CD4-positive, alpha-beta T cell treated with Interleukin-17A for 1 hour (primary cell): ENCODE measurements at places on chromosomes 6 and 20.

DNA sequence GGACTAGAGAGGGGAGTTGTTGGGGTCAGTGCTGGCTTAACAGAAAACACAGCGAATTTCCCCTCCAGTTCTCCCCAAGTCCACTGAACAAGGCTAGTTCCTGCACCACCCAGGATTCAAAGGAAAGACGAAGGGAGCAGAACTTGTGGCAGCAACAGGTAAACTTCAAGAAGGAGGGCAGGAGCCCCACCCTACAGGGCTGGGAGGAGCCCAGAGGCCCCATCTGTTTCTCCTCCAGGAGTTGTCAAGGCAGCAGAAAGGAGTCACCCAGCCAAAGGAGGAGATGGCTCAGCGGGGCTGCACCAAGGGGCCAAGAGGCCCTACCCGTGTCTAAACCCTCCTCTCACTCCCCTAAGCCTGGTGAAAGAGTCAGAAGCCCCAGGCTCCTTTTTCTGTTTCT is 1.7 kb downstream of the SAPCD1 start:
- no peak for DNase-seq

DNA sequence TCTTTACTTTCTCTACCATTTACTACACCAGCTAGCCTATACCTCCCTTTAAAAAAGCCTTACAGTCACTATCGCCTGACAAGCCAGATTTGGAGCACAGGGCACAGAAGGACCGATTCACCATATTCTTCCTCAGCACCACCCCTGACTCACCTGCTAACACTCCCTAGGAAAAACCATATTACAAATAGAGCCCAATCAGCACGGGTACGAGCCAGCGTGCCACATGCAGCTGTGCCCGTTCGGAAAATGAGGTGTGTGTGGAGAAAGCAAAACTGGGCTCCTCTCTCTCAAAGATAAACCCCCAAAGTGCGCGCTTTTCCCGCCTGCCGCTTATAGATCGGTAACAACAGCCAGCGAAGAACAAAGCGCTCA is 1.2 kb downstream of the SYNCRIP start:
- DNase-seq, result no peak

DNA sequence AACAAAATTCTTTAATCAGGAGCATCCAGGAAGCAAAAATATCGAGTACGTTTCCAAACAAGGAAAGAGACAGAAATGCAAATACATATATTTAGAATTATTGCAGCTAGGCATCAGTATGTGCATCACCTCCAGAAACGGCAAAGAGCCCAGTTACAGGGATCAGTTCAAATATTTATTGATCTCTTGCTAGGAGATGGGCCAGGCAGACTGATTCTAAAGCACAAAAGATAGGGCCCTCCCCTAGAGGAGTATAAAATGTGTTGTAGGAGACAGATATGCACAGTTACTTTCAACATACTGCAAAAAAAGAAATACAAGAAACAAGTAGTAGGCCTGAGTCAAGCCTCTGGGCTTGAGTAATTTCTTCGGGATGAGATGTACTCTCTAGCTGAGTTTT is 80.7 kb upstream of the NHSL1 start:
- no peak for DNase-seq

DNA sequence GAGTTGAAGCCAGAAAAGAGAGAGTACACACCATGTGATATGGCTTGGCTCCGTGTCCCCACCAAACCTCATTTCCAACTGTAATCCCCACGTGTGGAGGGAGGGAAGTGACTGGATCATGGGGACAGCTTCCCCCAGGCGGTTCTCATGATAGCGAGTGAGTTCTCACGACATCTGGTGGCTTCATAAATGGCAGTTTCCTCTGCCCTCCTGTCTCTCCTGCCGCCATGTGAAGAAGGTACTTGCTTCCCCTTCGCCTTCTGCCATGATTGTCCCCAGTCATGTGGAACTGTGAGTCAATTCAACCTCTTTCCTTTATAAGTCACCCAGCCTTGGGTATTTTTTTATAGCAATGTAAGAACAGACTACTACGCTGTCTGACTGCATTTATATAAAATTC is 40.3 kb downstream of the TAF4 start:
- DNase-seq, result no peak

DNA sequence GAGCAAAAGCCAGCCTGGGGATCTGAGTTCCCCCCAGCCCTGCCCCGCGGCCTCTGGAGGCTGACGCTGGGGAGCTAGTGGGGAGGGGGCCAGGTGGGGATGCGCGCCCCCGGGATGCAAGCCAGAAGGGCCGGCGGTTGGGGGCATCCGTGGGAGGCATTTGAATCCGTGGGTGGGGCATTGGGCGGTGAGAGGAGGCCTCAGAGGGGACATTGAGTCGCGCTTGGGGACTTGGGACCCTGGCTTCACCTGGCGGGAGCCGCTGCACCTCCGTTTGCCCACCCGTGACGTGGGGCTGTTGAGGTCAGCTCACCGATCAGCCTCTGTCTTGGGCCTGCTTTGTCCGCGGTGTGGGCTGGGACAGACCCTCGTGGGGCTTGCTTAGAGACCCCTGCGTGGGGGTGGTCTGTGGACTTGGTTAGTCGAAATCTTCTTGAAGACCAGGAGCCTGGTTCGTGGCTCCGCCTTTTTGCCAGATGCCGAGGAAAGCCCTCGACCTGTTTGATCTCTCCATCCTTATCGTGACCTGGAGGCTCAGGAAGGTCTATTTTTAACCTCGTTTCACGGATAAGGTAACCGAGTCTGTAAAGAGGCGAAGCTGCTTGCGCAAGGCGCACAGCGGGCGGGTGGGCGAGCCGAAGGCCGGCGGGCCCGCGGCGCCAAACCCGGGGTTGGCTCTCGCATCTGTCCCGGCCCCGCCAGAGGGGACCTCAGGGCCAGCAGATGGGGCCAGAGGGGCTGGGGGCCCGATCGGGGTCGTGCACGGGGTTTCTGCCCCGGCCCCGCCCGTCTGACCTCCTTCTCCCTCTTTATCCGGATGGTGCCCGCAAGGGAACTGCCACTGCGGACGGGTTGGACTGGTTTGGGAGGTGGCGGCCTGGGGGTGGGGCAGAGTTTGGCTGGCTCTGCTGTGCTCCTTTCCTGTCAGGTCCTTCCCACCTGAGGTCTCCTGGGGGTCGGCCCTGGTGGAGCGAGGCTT is 8.3 kb downstream of the FAM110A start:
- no peak for DNase-seq

DNA sequence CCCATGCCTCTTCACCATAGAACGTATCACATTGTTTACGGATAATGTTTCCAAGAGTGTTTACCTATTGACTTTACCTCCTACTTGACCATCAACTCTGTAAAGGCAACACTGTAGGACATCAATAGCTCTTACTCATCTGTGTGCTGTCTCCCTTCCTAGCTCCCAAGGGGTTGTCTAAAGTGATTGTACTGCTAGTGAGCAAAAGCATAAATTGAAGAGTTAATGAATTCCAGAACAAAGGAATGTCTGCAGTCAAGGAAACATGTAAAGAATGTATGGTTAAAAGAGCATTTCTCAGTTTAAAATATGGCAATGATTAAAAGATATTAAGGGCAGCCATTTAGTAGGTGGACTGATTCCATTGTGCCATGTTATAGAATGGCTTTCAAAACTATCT is 985.4 kb downstream of the TBC1D32 start:
- DNase-seq, result no peak

DNA sequence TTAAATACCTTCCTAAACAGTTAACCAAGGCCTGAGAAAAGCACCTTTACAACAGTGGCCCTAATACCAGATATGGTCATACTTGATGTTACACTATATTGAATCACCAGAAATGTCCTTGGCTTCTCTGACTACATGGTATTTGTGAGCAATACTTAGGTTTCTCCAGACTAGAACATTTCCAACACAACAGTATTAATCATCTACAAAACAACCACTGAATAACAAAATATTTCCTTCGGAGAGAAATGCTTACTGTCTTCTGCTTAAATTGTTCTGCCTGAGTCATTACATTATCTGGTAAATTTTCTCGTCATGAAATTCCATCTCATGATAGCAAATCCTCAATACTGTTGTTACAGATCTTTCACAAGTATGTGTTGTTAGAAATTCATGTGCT is 252.9 kb upstream of the RUNX2 start:
- DNase-seq, result no peak

DNA sequence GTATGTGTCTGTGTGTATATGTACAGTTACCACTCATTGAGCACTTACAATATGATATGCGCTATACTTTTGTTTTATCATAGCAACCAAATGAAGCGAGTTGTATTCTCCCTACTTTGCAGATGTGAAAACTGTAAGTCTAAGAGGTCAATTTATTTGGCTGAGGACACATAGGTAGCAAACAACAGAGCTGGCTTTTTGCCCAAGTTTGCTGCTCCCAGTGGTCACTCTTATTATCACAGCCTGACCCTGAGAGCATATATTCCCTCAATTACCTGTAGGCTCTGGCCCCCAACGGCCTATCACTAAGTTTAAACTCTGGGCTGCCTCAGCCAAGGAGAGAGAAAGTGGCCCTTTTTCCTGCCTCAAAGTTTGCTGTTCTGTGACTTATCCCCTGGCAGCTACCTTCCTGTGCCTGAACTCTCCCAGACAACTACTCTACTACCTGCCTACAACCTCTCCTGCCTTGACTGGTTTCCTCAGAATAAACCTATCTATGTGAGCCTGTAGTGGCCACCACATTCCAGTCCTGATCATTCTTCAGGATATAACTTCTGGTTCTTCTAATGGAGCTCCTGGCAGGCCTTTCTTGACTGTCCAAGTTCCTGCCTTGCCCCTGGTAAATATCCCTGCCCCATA is 221.8 kb downstream of the FRK start:
- no peak for DNase-seq

DNA sequence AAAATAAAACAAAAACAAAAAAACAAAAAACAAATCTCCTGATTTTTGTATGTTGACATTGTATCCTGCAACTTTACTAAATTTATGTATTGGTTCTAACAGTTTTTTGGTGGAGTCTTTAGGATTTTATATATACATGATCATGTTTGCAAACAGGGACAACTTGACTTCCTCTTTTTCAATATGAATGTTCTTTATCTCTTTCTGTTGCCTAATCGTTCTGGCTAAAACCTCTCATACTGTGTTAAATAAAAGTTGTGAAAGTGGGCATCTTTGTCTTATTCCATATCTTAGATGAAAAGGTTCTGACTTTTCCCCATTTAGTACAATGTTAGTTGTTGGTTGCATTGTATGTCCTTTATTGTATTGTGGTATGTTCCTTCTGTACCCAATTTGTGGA is 261.7 kb upstream of the NOX3 start:
- no peak for DNase-seq

DNA sequence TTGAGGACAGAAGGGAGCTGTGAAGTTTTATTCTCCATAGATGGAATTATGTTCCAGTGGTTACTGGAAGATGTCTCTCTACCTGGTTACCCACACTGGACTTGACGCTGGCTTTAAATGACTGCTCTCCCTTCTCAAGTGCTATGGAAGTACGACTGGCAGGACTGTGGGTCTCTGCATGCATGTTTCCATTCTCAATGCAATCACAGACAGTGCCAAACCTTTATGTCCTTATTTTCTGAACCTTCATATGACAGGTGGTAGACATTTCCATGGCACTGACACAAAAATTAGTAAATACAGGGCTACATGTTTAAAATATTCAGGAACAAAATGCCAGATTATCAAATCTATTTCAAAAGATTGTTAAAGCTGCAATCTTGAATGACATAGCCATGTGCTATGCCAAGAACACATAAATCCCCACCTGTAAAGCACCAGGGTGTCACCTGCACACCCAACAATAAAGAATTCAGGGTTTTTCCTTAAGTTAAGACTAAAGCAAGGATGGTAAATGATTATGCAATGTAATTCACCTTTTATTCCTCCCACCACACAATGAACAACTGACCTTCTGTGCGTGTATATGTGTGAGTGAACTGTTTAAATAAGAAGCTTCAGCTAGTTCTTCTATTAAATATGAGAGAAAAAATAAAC is 153.3 kb upstream of the ENPP5 start:
- no peak for DNase-seq

GRCh38 chr6:168765752-168766151 is 324.8 kb downstream of the SMOC2 start:
- DNase-seq, result no peak

GRCh38 chr6:1453024-1453423 is 63.6 kb downstream of the FOXF2 start:
- DNase-seq, result no peak

- no peak for DNase-seq
Observed at GRCh38 chr6:45567879-45568278, 190.1 kb upstream of the SUPT3H start.

DNA sequence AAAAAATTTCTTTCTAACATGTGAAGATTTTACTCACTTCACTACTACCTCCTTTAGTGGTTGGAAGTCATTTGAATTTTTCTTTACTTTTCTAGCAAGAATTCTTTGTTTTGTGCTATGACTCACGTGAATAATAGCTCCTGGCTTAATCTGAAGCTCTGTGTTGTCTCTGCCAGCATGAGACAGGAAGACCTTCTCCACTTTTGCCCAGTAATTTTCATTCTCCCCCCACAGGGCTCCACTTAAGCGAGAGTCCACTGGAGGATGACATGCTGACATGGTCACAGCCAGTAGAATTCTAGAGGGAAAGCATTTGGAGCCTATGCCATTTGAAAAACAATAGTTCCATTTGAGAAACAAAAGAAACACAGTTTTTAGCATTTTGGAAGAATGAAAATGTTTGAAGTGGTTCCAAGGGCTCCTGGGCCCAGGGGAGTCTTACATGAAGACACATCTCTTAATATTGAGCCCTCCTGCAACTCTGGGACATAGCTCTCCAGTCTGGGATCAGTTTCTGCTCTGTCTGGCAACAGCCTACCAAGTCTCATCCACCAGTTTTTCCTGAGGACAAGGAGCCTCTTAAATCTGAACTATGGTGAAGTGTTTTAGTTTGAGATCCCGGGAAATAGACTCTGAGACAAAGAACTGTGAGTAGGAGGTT is 231.4 kb downstream of the PAX1 start:
- no peak for DNase-seq

DNA sequence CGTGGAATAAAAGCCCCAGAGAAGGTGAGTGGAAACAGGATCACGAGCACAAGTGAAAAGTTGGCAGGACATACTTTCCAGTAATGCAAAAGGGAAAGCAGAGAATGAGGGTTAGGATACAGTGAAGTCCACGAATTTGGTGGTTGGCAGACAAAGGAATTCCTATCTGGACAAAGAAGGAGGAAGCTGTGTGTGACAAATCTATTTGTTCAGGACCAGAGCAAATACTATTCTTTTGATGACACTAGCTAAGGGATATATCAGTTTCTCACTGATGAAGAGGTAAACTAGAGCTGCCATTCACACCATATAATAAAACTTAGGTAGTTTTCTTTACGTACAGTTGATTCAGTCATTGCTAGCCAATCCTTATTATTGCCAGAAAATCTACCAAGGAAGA is 156.8 kb upstream of the GRIK2 start:
- DNase-seq, result no peak

DNA sequence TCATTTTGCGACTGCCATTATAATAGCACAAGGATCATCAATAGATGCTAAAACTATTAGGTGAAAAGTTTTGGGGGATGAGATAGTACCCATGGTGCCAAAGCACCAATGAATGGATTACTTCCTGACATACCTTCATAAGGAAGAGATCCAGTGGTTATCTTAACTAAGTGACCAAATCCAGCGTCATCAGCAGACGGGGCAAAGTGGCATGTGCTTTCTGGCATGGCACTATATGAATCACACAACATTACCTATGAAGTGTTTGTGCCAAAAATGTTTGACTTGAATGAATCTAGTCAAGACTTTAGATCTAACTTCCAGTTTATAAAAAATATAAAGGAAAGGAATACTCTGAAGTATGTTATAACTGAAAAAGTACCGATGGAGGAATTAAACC is 10.8 kb downstream of the TRIM26 start:
- no peak for DNase-seq

GRCh38 chr20:6099819-6100218 is 23.0 kb downstream of the FERMT1 start:
- no peak for DNase-seq
